ENCODE measurements at places on chromosomes 2 and 18.

DNA sequence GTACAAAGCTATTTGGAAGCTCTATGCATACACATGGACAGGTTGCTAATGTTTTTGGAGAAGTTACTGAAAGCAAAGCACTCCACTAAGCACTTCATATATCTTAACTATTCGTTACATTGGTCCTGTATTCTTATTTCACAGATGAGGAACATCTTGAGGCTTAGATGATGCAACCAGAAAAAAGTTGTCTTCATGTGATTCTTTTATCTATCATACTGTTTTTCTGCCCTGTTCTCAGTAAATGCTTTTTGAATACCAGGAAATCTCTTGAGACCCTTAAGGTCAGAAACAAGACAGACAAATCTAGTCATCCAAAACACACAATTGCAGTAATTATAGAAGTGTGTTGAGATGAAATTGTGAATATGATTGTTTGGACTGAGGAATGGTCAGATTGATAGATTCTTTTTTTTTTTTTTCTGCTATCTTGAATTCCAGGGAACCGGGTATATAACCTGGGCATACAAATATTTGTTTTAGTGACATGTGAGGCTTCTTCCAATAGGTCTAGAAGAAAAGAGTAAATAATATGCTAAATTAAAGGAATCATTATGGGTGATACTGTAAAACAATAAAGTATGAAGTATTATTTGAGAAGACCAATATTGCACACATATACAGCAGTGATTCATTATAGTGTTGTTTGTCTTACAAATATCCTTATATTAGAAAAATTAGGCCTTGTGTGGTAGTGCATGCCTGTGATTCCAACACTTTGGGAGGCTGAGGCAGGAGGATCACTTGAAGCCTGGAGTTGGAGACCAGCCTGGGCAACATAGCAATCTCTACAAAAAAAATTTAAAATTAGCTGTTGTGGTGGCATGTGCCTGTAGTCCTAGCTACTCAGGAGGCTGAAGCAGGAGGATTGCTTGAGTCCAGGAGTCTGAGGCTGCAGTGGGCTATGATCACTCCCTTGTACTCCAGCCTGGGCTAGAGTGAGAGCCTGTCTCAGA is 33.7 kb downstream of the EHBP1 start:
- no peak for DNase-seq

GRCh38 chr2:138503087-138503442 is 1.5 kb downstream of the SPOPL start:
- DNase-seq: no peak

DNA sequence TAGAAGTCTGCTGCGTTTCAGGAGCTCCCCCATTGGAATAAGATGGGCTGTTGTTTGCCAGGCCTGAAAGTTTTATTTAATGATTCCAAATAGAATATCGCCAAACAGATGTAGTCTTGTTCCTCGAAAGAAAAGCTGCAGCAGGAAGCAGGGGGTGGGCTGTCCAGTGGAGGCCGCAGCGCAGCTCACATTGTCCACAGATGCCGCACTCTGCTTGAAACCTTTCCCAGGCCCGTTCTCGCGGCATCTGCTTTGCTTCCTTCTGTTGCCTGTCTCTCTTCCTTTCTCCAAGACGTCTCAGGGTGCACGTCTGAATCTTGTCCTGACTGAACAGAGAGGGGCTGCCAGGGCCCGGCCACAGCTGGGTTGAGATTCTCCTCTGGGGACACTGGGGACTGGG is 12.4 kb upstream of the IGFBP2 start:
- no peak for DNase-seq

GRCh38 chr2:25618676-25619075 is 54.7 kb downstream of the DTNB start:
- no peak for DNase-seq

DNA sequence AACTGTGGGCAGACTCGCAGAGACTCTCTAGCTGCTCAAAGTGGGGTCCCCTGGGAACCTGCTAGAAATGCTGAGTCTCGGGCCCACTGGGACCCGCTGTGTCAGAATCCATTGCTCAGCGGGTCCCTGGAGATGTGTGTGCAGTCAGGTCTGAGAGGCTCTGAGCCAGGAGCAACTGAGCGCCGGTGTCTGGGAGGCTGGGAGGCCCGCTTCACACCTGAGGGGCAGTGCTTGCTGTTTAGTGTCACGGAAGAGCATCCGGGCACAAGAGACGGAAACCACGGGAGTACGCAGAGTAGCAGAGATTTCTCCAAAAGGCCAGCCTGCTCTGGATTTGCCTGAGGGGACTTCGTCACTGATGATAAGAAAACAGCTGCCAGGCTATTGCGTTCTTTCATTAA is 70.1 kb downstream of the EDAR start:
- no peak for DNase-seq

DNA sequence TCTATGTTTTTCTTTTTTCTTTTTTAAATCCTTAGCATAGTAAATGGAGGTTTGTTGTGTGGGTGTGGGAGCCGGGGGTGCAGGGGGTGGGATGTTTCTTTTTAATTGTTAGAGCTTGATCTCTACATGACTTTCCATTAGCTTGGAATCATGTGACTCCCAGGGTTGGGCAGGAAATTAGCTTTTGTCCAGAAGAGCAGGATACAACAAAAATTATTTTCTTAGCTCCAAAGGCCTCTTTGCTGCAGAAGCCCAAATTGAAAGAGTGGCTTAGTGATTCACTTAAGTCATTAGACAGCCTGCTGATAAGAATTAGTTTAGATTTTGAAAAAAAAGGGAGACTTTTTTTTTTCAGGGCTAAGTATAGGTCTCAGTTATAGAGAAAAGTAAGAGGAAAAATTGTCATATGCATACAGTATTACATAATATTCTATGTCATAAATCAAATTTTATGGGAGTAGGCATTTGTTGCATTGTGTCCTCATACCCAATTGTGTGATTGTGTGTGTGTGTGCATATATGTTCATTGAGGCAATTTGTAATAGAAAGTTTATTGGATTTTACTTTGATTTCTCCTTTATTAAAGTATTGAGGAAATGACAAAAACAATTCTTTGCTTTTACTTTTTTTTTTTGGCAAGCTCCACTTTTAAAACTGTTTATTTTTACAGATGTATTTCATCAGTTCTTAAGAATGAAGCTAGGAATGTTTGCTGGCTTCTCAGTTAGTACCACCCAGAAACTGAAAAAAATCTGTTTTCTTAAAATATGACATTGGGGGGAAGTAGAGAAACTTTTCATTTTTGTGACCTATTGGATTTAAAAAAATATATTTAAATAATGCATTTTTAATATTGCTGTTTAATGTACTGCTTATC is 47.4 kb downstream of the TSPYL6 start:
- DNase-seq: no peak

GRCh38 chr2:6556755-6557154 is 309.0 kb downstream of the CMPK2 start:
- DNase-seq: no peak

GRCh38 chr2:80111185-80111584 is 193.4 kb downstream of the LRRTM1 start:
- DNase-seq: no peak

- no peak for DNase-seq
Measured at GRCh38 chr2:102142829-102143449, 393 bp downstream of the IL1R1 start.

DNA sequence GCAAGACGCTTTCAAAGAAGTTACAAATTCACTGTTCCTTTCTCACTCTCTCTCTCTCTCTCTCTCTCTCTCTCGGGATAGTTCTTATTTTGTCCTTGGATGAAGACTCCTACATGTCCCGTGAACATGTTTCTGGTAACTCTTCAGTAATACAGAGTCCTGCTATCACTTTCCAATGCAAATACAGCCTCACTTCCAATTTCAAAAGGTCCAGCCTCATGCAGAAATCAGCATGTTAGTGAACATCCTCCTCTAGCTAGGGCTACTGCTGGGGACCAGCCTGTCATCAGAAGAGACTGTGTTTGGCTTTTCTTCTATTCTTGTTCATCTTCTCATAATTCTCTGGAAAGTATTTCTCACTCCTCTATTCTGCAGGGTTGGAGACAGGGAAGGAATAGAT is 1306.7 kb upstream of the CELF4 start:
- no peak for DNase-seq

DNA sequence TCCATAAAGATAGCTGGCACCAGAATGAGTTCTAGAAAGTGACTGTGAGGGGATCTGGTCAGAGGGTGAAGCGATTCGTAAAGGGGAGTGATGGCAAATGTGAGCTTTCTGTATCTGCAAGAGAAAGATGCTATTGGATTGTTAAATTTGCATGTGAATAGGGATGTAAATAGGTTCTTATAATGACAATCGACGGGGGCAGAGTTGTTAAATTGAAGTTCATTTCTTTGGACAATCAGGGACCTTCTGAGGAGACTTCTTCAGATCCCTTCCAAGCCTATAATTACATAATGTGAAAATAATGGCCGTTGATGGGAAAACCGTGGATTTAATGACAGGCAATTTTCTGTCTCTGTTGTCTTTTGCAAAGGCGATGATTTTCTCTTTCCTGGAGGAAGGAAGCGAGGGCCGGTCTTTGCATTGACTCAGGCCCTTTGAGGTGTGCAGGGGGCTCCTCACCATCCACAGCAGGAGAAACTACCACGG is 52.2 kb upstream of the TMEM18 start:
- DNase-seq: no peak

GRCh38 chr2:101759162-101759561 is 61.7 kb downstream of the MAP4K4 start:
- DNase-seq: no peak

- no peak for DNase-seq
Measured at GRCh38 chr2:142870526-142870925, 6.9 kb upstream of the KYNU start.

- DNase-seq: no peak
Measured at GRCh38 chr18:56258178-56258577, 380.2 kb downstream of the TXNL1 start.

DNA sequence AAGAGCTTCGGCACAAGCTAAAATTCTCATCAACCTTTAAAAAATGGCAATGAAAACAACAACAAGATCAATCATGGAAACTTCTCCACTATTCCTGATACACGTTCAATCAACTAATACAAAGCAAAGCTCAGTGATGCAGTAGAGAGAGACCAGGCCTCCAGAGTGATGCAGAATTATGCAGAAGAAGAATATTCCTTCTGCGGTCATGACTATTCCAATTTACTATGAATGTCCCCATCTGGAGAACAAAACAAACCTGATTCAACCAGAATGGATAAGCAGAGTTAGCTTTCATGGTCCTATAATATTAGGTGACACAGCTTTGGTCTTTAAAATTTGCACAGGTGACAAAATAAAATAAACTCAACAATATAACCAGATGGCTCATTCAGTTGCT is 12.5 kb upstream of the MBOAT2 start:
- no peak for DNase-seq

GRCh38 chr2:128602038-128602698 is 283.5 kb upstream of the HS6ST1 start:
- DNase-seq: no peak

GRCh38 chr18:6482198-6482977 is 67.7 kb upstream of the L3MBTL4 start:
- no peak for DNase-seq

GRCh38 chr2:130387071-130387400 is 31.2 kb downstream of the PTPN18 start:
- no peak for DNase-seq

GRCh38 chr2:218482651-218483050 is 63.7 kb downstream of the VIL1 start:
- DNase-seq: no peak

DNA sequence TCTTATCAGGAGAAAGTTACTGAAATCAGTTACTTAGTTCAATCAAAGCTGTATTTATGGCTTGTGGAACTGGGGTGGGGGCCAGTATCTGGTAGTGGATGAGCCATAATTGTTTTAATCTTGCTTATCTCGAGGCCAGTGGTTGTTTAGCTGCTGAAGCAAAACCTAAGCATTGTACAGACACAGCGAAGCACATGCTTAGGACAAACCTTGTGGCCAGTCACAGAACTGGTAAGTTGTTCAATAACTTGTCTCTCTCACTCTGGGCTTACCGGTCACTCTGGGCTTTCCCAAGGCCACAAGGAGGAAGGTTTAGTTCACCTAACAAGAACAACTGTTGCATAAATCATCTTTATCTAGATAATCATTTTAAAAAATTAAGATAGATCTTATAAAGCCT is 296.6 kb upstream of the NETO1 start:
- DNase-seq: no peak

GRCh38 chr2:219995991-219996765 is 368.7 kb downstream of the SLC4A3 start:
- DNase-seq: no peak

DNA sequence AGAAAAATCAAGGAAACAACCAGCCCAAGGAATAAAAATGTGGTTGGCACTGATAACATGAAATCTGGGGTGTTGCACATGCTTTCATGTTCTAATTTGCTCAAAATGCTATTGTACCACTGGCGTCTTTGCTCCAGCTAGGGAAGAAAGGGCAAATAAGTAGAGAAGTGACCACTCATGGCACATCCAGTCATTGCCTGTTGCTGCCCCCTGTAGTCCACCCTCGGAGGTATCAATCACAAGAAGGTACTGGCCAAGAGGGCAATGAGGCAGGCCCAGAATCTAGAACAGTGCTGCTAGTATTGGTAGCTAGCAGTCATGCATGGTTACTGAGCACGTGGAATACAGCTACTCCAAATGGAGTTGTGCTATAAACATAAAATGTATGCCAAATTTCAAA is 213.4 kb downstream of the CDCA7 start:
- no peak for DNase-seq

DNA sequence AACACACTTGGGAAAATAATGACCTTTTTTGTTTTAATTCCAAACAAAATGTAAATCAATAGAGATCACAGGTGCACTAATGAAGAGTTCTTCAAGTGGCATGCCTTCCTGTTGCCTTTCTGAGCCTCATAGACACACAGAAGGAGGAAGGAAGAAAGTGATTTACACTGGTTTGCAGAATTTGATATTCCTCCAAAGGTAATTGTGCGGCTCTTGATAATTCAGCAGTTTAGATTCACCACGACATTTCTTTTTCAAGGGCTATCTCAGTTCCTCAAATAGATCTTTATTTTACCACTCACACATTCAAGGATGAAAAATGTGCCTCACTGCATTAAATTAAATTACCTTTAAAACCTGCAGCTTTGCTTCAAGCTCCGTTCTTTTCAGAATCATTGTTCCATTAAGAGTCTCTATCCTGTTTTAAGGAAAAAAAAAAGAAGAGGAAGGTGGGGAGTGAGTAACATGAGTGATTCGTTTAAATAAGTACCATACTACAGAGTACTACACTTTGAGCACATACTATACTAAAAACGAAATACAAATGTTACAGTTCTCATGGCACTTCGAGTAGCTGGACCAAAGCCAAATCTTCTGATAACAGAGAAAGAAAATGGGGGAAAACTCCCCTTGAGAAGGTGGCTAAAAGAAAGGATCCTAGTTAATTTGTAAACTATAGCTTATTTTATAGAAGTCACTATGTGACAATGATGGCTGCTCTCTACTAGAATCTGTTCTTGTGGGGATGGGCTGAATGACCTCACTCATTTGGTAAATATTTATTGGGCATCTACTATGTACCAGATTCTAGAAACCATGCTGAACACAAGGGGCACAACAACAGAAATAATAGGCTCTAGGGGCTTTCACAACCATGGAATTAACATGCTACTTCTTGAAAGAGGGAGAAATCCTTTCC is 16.6 kb downstream of the CYTIP start:
- DNase-seq: no peak

GRCh38 chr2:172596776-172597175 is 40.9 kb downstream of the PDK1 start:
- DNase-seq: no peak

GRCh38 chr2:66442516-66443185 is 7.7 kb downstream of the MEIS1 start:
- DNase-seq: no peak

GRCh38 chr18:54946149-54946581 is 13.1 kb downstream of the CCDC68 start:
- no peak for DNase-seq

GRCh38 chr2:174333017-174333371 is 1.8 kb upstream of the SP9 start:
- no peak for DNase-seq

- DNase-seq: no peak
Measured at GRCh38 chr18:13809043-13809430, 14.9 kb upstream of the MC5R start.

Measured in effector CD4-positive, alpha-beta T cell (primary cell).